ENCODE measurements at places on chromosomes 1 and 21.

DNA sequence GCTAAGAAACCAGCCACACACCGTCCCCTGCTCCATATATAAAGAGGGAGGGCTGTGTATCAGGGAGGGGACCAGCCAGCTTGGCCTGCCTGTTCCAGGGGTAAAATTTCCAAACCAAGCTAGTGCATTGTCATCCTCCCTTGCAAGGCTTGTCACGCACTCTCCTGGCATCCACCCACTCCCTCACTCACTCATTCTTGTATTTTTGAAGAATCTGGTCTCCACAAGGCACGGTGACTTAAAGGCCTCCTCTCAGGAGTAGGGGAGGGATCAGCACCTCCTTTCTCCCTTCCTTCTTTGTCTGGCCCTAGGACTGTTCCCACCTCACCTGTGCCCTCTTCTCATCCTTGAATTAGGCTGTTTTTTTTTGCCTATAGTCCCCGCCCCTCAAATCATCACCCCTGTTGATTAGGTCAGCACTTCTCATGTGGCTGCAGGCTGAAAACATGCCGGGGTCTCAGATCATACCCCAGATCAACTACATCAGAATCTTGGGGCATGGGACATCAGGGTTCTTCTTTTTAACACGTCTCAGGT lies 5.0 kb downstream of the ABCA4 start:
- no peak for DNase-seq

DNA sequence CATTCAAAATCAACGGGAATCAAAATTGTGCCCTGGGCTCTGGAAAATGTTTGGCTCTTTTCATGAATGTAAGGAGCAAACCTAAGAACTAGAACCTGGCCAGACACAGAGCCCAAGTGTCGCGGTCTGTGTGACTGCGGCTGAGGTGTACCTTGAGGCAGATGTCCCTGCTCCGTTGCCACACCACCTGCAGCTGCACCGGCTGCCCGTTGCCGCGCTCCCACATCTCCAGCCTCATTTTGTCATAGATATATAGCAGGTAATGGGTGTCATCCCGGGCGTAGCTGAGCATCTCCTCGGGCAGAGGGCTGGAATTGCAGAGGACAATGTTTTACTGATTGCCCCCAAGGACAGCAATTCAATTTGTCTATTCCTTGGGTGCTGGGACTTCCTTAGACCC lies 18.7 kb downstream of the EXOSC10 start:
- DNase-seq, result no peak

- peak; percentile 60 for DNase-seq
Observed at GRCh38 chr1:167716000-167716271, 5.8 kb upstream of the MPZL1 start.

GRCh38 chr1:1599030-1599934 lies 653 bp downstream of the FNDC10 start:
- no peak for DNase-seq

- peak; percentile 83 for DNase-seq
Observed at GRCh38 chr1:154961207-154962155, at the start of gene PYGO2. Gene PYGO2, minus strand, starts transcription at chr1:154961782. Its CDS starts 206 bp downstream, at chr1:154961576.

DNA sequence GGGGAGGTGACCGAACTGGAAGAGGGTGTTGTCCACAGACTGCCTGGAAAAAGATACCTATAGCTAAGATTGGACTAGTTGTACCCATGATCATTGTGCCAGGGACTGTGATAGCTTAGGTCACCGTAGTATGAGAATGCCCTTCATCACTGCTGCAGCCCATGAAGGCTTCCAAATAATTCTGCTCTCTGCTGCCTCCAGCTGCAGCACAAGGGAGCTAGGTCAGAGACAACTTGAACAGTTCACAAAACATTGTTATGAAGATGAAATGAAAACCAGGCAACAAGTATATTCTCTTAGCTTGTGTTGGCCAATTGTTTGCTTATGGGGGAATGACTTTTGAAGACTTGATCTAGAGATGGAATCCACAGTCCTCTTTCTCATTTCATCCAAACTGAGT lies 246.7 kb downstream of the MRPL39 start:
- no peak for DNase-seq
